Mammary microvascular endothelial cell (primary cell): ENCODE measurements at places on chromosomes 4 and X. TPM values are rescaled to one million over a fixed set of nuclear protein-coding genes. Genes with fewer than 3 reads are reported as not detected.

ESX1 gene
- 0.20 TPM in 1 of 2 replicates, not detected in the other for total RNA-seq

FGFBP2 gene
- total RNA-seq = not detected in 2 replicates

XAGE3 gene
- total RNA-seq = not detected in 2 replicates

CSAG3 gene
- not detected in 2 replicates for total RNA-seq

FAT1 gene
- 1.5 and 1.6 TPM in 2 replicates for total RNA-seq

GPRIN3 gene
- total RNA-seq = 0.20 and 0.59 TPM in 2 replicates

SPARCL1 gene
- total RNA-seq = 58.5 and 60.4 TPM in 2 replicates

CRMP1 gene
- 0.05 TPM in 1 of 2 replicates, not detected in the other for total RNA-seq

SRPK3 gene
- total RNA-seq = under 0.01 TPM in 1 of 2 replicates, not detected in the other

CENPC gene
- 8.7 and 10.3 TPM in 2 replicates for total RNA-seq

POU4F2 gene
- total RNA-seq = not detected in 2 replicates
